Endothelial cell (in vitro differentiated cells): ENCODE measurements at places on chromosomes 12 and 14.
A peak's percentile ranks its signal among the peaks of the same experiment; 100 is the strongest.

DNA sequence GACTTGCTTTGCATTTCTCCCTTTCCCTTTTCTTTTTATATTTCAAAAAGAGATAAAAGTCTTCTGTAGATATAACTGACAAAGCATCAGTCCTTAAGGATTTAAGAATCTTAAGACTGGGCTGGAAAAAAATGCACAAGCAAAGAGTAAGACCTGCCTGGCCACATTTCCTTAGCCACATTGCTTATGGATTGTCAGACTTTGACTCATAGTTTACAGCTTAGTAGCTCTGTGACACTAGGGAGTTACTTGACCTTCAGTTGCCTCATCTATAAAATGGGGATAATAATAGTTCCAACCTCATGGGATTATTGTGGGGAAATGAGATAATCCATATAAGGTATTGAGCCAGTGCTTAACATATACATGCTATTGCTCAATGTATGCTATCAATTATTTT is 66.4 kb upstream of the STK38L start:
- no peak overlapping the region for H3K4me3 ChIP-seq
- H3K27ac ChIP-seq: no peak overlapping the region
- no peaks in the 10 kb centered on the region for H3K4me1 ChIP-seq
- no peaks in the 10 kb centered on the region for H3K36me3 ChIP-seq
- no peaks in the 10 kb centered on the region for H3K27me3 ChIP-seq
- DNase-seq: no peak

DNA sequence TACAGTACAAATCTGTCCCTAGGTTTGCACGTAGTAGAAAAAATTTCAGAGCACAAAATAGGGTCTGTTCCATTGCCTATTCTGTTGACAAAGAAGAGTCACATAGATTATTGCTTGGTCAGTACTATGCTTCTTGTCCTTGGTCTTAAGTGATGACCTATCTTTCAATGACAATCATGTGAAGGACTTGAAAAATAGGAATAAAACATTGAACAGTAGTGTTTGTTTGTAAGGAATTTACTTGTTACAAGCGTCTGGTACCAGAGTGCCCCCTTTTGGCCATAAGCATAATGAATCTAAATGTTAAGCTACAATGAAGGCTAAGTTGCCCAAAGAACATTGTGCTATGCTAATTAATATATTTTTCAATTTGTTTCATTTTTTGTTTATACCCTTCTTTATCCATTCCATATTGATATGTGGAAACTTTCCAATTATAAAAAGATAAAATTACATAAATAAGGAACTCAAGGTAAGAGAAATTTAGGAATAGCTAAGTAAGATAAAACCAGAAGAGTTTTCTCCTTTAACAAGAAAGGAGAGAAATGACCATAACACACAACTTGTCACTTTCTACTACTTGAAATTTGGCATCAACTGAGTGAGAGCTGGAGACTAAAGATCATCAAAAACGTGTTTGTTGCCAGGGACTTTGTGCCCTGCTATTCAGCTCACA is 204.7 kb downstream of the EPS8 start:
- H3K36me3 ChIP-seq: peaks cover 4% of the 10 kb centered on the region
- no peaks in the 10 kb centered on the region for H3K27me3 ChIP-seq
- DNase-seq: no peak
- H3K4me3 ChIP-seq: no peak overlapping the region
- H3K4me1 ChIP-seq: no peaks in the 10 kb centered on the region
- no peak overlapping the region for H3K27ac ChIP-seq

DNA sequence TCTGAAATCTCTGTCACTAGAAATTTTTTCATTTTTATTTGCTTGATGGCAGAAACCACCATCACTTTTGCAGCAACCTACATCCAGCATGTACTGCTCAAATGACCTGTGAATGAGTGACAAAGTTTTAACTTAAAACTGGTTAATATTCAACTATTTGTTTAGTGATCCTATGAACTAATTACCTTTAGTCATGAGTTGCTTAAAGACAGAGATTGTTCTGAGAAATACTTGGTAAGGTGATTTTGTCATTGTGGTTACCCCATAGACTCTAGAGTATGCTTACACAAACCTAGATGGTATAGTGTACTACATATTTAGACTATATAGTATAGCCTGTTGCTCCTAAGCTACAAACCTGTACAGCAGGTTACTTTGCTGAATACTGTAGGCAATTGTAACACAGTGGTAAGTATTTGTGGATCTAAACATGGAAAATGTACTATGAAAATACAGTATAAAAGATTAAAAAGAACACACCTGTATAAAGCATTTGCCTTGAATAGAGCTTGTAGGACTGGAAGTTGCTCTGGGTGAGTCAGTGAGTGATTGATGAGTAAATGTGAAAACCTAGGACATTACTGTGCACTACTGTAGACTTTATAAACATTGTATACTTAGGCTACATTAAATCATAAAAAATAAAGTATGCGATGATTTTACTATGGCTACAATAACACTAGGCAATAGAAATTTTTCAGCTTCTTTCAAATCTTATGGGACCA is 256.6 kb upstream of the PPFIA2 start:
- H3K27me3 ChIP-seq: peaks cover 2% of the 10 kb centered on the region
- no peak for DNase-seq
- no peak overlapping the region for H3K4me3 ChIP-seq
- H3K4me1 ChIP-seq: no peaks in the 10 kb centered on the region
- no peak overlapping the region for H3K27ac ChIP-seq

DNA sequence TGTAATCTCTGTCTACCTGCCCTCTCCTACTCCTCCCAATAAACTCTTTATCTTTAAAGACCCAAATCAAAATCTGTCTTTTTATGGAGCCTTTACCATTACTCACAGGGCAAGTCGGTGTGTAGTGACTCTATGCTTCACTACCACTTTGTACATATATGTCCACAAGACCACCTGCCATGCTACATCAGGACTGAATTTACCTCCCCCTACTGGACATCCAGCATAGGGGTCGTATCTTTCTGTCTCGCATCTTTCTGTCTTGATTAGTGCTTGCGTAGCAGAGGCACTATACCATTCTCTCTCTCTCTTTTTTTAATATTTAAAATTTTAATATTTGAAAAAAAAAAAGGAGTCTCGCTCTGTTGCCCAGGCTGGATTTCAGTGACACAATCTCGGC is 587.5 kb downstream of the SOX5 start:
- H3K4me1 ChIP-seq: no peaks in the 10 kb centered on the region
- no peak overlapping the region for H3K4me3 ChIP-seq
- no peaks in the 10 kb centered on the region for H3K27me3 ChIP-seq
- H3K36me3 ChIP-seq: no peaks in the 10 kb centered on the region
- no peak for DNase-seq

GRCh38 chr14:89393222-89393745 is 23.7 kb downstream of the FOXN3 start:
- H3K4me3 ChIP-seq: no peak overlapping the region
- DNase-seq: no peak
- H3K4me1 ChIP-seq: peaks cover 26% of the 10 kb centered on the region
- H3K36me3 ChIP-seq: peaks cover 8% of the 10 kb centered on the region
- peak overlapping the region; percentile 10 for H3K27ac ChIP-seq

DNA sequence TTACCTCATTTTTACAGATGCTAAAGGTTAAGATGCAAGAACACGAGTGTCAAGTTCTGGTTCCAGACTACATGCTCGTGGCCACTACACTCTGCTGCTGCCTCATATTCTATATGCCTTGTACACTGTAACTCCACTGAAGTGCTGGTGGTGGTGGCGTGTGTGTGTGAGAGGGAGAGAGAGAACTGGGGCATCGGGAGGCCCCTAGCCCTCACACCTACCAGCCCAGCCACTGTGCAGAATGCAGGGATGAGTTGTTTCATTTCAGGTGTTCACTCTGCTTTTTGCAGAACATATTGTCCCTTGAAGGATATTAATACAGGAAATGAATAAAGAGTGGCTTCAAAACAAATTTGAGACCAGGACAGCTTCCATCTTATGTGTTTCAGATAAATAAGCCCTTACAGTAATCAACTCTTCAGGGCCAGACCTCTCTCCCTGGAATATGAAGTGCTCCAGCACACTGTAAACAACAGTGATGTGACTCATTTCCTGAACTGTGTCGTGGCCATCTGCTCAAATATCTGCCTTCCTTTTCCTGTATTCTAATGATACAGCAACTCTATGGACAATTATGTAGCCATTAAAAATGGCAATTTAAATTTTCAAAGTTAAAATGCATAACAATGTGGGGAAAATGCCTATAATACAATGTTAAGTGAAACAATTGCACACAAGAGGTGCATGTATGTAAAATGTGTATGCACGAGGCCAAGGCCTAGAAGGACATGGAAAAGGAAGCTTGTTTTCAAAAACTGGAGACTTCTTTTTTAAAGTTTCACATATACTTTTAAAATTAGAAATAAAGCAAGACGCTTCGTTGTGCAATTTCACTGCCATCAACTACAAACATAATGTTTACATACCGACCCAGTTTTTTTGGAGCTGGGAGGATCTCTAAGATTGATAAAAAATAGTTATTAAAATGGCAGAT is 215.4 kb downstream of the PELI2 start:
- H3K36me3 ChIP-seq: no peaks in the 10 kb centered on the region
- peaks cover 20% of the 10 kb centered on the region for H3K4me1 ChIP-seq
- peaks cover 4% of the 10 kb centered on the region for H3K27me3 ChIP-seq
- DNase-seq: no peak
- H3K4me3 ChIP-seq: no peak overlapping the region

GRCh38 chr12:85836197-85837090 is at the start of gene RASSF9:
Gene RASSF9, minus strand, starts transcription at chr12:85836409. Its CDS starts 208 bp downstream, at chr12:85836201.
- peak within 1 kb of the TSS; percentile 89 for H3K27ac ChIP-seq
- DNase-seq: no peak
- H3K36me3 ChIP-seq: no peaks in the 10 kb centered on the region

DNA sequence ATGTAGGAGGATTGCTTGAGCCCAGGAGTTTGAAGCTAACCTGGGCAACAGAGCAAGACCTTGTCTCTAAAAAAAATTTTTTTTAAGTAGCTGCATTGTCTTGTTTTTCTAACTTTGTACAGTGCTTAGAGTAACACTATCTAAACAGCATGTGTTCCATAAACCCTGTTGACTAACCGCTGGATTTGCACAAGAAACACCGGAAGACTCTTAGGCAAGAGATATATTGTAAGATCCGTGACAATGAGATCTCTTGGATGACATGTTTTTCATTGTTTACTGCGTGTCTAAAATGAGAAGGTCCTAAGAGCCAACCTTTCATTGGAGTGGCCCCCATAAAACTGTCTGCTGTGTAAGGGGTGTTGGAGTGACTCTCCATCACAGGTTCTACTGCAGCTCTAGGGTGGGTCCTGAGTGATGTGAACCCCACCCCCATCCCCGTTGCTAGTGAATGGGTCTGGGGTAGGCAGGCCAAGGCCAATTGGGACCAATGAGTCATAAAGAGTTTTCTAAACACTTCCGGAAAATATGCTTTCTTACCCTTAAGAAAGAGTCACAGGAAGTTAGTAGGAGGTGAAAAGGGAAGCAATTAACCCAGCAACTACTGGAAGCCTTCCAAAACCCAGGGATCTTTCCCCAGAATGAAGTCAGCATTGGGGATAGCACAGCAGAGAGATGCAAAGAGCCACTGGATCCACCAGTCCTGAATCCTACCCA is 24.3 kb upstream of the PCNX1 start:
- DNase-seq: no peak
- H3K4me1 ChIP-seq: peaks cover 21% of the 10 kb centered on the region
- no peak overlapping the region for H3K4me3 ChIP-seq
- no peak overlapping the region for H3K27ac ChIP-seq
- peaks cover 1% of the 10 kb centered on the region for H3K27me3 ChIP-seq

GRCh38 chr12:49010092-49010668 is 8.4 kb downstream of the PRKAG1 start:
- no peak for DNase-seq
- peak overlapping the region; percentile 19 for H3K4me3 ChIP-seq
- no peaks in the 10 kb centered on the region for H3K27me3 ChIP-seq
- no peaks in the 10 kb centered on the region for H3K4me1 ChIP-seq
- H3K27ac ChIP-seq: no peak overlapping the region

- no peaks in the 10 kb centered on the region for H3K36me3 ChIP-seq
- no peak overlapping the region for H3K27ac ChIP-seq
- no peaks in the 10 kb centered on the region for H3K4me1 ChIP-seq
- H3K4me3 ChIP-seq: no peak overlapping the region
- no peak for DNase-seq
- peaks cover 1% of the 10 kb centered on the region for H3K27me3 ChIP-seq
Observed at GRCh38 chr12:129530517-129530916, 373.3 kb downstream of the TMEM132D start.

DNA sequence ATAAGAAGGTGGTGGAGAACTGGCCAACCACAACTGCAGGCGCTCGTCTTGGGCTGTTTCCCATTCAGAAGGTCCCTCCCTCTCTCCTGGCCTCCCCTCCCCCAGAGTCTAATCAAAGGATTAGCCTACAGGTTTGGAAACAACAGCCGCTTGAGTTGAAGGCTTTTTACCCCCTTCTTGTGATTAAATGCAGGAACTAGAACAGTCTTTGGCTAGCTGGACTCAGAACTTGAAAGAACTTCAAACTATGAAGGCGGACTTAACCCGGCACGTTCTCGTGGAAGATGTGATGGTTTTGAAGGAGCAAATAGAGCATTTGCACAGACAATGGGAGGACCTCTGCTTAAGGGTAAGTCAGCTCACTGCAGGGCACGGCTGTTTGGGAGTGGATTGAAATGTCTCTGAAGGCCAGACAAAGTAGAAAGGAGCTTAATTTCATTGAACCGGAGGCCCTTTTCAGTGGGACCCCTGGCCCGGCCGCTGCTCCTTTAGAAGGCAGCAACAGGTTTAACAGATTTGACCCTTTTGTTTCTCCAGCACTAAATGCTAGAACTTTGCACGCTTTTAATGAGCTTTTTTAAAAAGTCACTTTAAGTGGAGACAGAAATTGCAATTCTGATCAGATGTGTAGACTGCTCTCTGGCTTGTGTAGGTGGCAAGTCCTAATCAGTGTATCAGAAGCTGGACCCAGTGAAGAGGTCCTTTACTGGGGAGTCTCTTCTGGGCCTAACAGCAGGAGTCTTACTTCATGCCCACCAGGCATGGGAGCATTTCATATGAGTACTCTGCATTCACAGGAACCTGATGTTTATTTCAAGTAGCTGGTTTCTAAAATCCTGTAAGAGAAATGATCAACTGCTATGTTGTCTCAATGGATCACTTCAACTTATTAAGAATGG is 107.7 kb downstream of the ESR2 start:
- H3K27ac ChIP-seq: no peak overlapping the region
- peaks cover 18% of the 10 kb centered on the region for H3K36me3 ChIP-seq
- H3K4me3 ChIP-seq: no peak overlapping the region
- peaks cover 3% of the 10 kb centered on the region for H3K4me1 ChIP-seq

- H3K27me3 ChIP-seq: peaks cover 13% of the 10 kb centered on the region
- peak overlapping the region; percentile 80 for H3K27ac ChIP-seq
- H3K36me3 ChIP-seq: no peaks in the 10 kb centered on the region
- no peak for DNase-seq
Observed at GRCh38 chr14:103529383-103530365, 678 bp downstream of the TRMT61A start.

GRCh38 chr12:56994231-56994746 is 12.1 kb downstream of the ZBTB39 start:
- peaks cover 11% of the 10 kb centered on the region for H3K36me3 ChIP-seq
- H3K27me3 ChIP-seq: peaks cover 10% of the 10 kb centered on the region
- H3K4me3 ChIP-seq: no peak overlapping the region
- H3K4me1 ChIP-seq: peaks cover 77% of the 10 kb centered on the region
- DNase-seq: no peak
- peak overlapping the region; percentile 5 for H3K27ac ChIP-seq
